ENCODE measurements at places on chromosomes 16 and 17. TPM values are rescaled to one million over a fixed set of nuclear protein-coding genes. Genes with fewer than 3 reads are reported as not detected.

Gene ZNF750
- not detected for total RNA-seq

Gene TMEM231
- total RNA-seq, result 8.0 TPM

DNA sequence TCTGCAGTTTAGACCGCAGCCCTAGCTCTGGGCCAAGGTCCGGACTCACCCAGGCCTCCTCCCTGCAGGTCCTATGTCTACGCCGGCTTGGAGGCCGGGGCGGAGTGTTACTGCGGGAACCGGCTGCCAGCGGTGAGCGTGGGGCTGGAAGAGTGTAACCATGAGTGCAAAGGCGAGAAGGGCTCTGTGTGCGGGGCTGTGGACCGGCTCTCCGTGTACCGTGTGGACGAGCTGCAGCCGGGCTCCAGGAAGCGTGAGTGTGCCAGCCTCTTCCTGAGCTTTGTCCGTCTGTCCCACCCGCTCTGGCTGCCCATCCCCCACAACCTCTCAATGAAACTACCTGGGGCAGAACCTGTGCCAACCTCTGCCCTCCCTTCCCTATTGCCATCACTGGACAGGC, 20.1 kb downstream of the WSCD1 start:
- DNase-seq, result no peak

Gene IKZF3
- 2.9 TPM for total RNA-seq

Gene HASPIN
- not detected for total RNA-seq

- no peak for DNase-seq
Observed at GRCh38 chr17:82238472-82239201, 9.8 kb downstream of the SLC16A3 start.

DNA sequence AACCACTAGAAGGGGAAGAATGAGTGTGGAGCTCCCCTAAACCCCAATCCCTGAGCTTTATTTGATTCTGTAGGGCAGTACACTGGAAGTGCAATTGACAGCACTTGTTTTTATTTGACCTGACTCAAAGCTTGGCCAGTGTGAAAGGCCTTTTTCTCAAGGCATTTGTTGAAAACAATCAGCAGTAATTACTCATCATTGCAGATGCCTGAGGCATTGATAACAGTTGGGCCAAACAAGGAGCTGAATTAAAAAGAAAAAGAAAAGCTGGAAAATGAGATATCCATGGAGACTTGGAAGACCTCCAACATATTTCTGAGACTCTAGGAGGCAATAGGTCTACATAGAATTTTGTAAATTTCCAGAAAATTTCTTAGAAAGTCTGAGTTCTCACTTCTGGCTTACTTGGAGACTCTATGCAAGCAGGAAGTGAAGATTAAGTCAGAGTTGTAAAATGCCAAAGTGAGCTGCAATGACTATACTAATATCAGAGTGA, 200.8 kb upstream of the KCNJ16 start:
- DNase-seq, result no peak

Gene DPEP2
- 4.0 TPM for total RNA-seq

DNA sequence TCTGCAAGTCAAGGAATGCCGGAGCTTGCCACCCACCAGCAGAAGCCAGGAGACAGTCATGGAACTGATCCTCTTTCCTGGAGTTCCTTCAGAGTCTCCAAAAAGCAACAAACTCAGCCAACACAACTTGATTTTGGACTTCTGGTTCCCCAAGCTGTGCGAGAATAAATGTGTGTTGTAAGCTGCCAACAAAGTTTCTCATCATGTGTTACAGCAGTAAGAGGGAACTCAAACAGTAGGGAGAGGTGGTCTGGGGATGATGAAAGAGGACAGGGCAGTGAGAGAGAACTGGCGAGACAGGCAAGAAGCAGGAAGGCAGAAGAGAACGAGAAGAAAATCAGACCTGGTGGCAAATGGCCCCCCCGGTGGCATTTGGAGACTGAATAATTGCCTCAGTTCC, 204.9 kb downstream of the MAF start:
- DNase-seq, result no peak

GRCh38 chr17:1898332-1898731, 68.5 kb downstream of the RPA1 start:
- DNase-seq, result no peak

DNA sequence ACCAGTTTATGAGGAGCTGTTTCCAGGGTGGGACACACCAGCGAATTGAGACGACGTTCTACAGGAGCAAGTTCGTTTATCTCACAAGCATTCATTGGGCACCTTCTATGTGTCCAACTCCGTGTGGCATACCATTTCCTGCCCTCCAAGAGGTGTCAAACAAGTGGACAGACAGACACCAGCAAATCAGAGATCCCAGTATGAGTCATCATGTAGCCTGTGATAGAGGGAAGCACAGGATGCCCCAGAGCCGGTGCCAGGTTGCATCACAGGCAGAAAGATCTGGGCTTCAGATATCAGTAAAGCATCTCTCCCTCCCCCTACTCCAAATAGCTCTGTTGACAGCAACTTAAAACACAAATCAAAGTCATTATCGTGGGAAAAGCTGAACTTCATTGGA, 31.8 kb upstream of the MAF start:
- DNase-seq, result no peak

Gene GRB7
- total RNA-seq, result not detected

- peak; percentile 62 for DNase-seq
Observed at GRCh38 chr17:44331249-44331760, 6.7 kb upstream of the SLC25A39 start.

- DNase-seq, result peak; percentile 48
Observed at GRCh38 chr17:76726776-76727718, at the start of gene METTL23. TSS of gene METTL23 (plus strand) at chr17:76726839. CDS start at chr17:76729711, 2,872 bp downstream.

- DNase-seq, result no peak
Observed at GRCh38 chr17:60524463-60525327, 1.3 kb downstream of the APPBP2 start.

Gene ZG16B
- not detected for total RNA-seq

GRCh38 chr17:56478836-56479447, 114.6 kb upstream of the NOG start:
- DNase-seq, result no peak

GRCh38 chr16:71912534-71913275, 17.4 kb downstream of the IST1 start:
- DNase-seq, result no peak

Gene CCL23
- 6.0 TPM for total RNA-seq

GRCh38 chr17:41717408-41718286, 5.5 kb downstream of the GAST start:
- no peak for DNase-seq

GRCh38 chr17:8337802-8338752, 1.6 kb upstream of the ODF4 start:
- no peak for DNase-seq

Gene CHMP1A
- total RNA-seq, result 45.7 TPM

Gene NOS2
- total RNA-seq, result not detected

All from omental fat pad (tissue), 4 donors.